Activated CD4-positive, alpha-beta memory T cell treated with anti-CD3 and anti-CD28 coated beads for 36 hours (primary cell): ENCODE measurements at places on chromosomes 5 and 9.

DNA sequence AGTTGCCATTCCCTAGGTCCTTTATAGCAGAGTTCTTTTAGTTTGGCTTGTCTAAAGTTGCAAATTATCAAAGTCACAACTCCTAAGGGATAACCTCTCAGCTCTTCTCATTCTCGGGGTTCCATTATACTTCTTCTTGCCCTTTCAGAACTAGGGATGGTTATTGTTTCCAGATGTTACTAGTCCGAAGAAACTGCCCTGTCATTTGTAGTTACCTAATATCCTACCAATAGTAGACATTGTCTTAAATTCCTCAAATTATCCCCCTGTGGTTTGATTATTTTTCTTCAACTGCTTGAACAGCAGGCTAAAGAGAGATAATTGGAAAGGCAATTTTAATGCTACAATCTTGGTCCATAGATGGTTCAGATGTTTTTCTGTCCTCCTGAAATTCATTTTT, 709.8 kb downstream of the KCTD16 start:
- no peak for DNase-seq

GRCh38 chr5:140700177-140701144, at the start of gene ZMAT2:
ZMAT2 (plus strand) TSS chr5:140700447; CDS start chr5:140700461, 14 bp downstream.
- DNase-seq: peak; percentile 97

DNA sequence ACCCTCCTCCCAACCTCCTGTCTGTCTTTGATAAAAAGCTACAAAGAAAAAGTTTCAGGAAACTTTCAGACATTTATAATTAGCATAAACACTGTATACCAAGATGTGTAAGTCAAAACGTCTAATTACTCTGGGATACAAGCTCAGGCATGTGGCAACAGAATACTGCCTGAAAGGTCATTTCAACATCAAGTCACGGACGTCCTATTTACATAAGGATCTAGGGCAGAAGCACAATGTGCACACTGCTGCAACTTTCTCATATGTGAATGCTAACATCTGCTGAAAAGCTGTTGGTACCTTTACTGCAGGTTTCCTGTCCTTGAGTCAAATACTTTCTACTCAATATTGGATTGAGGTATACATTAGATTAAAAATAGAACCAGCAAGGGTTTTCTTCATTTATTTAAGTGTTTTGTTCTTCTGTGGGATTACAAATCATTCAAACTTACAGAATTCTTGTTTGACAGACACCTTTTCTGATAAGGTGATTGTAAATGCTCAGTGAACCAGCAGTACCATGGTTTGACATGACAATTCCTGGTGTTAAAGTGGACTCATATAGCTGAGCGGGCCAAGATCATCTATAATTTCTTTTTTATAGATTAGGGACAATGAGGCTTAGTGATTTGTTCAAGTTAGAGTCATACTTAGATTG, 36.8 kb downstream of the ELL2 start:
- no peak for DNase-seq

DNA sequence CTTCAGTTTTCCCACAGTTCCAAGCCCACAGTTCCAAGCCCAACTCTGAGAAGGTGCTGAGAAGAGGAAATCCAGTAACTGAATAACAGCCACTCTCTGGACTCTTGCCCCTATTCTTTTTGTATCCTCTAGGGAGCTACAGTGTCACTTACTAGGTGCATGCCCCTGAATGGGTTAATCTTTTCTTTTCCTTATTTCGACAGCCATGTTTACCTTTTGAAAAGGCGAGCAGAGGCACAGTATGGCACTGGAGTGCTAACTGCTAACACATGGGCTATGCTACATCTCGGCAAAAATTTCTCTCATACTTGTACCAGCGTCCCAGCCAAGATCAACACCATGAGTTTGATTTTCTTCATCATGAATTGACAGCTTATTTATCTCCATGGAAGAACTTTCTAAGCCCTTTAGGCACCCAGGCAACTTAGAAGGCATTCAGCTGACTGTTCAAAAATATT, 222.6 kb downstream of the EBF1 start:
- DNase-seq: no peak

GRCh38 chr9:2299843-2300205, 284.7 kb downstream of the SMARCA2 start:
- no peak for DNase-seq

- DNase-seq: no peak
Observed at GRCh38 chr5:174563899-174564298, 160.5 kb upstream of the MSX2 start.

DNA sequence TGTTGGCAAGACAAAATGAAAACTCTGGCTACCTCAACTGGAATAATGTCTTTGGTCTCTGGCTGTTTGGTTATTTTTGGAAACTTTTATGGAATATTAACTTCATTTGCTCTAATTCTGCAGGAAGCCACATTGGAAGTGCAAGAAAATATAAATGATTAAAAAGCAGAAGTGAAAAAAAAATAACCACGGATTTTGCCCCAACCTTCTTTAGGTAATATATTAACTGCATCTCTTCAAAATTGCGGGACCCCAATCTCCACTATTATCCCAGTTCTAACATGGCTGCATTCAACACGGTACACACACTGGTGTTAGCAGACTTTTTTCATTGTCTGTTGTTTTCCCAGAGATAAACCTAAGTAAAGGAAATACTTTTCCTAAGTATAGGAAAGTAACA, 23.0 kb downstream of the GLIS3 start:
- DNase-seq: no peak

DNA sequence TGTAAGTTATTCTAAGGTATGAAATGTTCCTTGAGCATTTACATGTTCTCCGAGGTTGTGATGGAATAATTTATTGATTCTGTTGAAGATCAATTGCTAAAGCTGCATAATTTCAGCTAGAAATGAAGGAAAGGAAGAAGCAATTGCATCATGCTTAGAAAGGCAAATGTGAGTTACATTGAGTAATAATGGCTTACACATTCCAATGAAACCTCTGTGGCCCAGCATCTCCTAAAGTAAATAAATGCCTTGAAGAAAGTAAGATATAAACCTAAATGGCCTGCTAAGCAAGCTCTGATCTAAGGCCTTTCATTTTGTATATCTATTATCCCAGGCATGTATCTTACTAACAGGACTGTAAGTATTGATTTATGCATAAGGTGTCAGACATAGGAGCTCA, 677.3 kb upstream of the RGMB start:
- no peak for DNase-seq
